ENCODE measurements at places on chromosomes 1 and 21.

- H3K27me3 ChIP-seq: no peaks in the 10 kb centered on the region
- H3K27ac ChIP-seq: peak overlapping the region; percentile 78
- H3K4me1 ChIP-seq: no peaks in the 10 kb centered on the region
- no peaks in the 10 kb centered on the region for H3K36me3 ChIP-seq
- peak overlapping the region; percentile 71 for H3K4me3 ChIP-seq
Observed at GRCh38 chr21:28991861-28992525, 684 bp downstream of the LTN1 start.

DNA sequence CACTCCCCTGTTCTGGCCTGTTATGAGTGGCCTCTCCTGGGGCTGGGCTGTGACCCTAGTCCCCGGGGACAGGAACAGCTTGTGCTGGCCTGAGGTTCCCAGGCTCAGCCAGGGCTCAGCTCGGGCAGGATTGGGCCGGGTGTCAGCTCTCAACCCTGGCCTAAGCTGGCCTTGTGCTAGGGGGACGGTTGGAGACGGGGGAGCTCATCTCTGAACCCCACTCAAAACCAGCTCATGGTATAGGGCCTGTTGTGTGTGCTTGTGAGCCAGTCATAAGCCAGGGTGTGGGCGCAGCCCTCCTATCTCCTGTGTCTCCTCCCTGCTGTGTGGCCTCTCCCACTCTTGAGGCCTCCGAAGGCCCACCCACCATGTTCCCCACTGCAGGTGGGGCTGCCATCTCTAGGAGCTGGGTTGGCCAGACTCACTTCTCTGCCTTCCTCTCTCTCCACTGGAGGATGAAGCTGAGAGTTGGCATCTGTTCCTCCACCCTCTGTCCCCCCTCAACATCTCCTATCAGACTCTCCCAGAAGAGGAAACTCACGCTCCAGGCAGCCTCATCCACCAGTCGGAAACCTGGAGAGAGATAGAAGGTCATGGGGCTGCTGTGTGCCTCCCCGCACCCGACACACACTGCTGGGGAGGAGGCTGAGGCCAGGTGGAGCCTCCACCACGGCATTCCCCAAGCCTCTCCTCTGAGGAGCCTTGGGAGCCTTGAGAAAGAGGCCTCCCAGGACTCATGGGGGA is 1.4 kb downstream of the PEAR1 start:
- H3K27ac ChIP-seq: peak overlapping the region; percentile 23
- H3K4me3 ChIP-seq: no peak overlapping the region
- H3K36me3 ChIP-seq: no peaks in the 10 kb centered on the region
- DNase-seq: no peak

- H3K4me3 ChIP-seq: no peak overlapping the region
- no peak for DNase-seq
- no peaks in the 10 kb centered on the region for H3K27me3 ChIP-seq
- H3K27ac ChIP-seq: no peak overlapping the region
- H3K36me3 ChIP-seq: no peaks in the 10 kb centered on the region
Observed at GRCh38 chr1:153428073-153428638, 11.8 kb downstream of the S100A7A start.

- H3K36me3 ChIP-seq: no peaks in the 10 kb centered on the region
- peaks cover 2% of the 10 kb centered on the region for H3K4me1 ChIP-seq
- no peaks in the 10 kb centered on the region for H3K27me3 ChIP-seq
- DNase-seq: peak; percentile 9
Observed at GRCh38 chr1:244365809-244366208, 85.9 kb downstream of the ADSS2 start.

DNA sequence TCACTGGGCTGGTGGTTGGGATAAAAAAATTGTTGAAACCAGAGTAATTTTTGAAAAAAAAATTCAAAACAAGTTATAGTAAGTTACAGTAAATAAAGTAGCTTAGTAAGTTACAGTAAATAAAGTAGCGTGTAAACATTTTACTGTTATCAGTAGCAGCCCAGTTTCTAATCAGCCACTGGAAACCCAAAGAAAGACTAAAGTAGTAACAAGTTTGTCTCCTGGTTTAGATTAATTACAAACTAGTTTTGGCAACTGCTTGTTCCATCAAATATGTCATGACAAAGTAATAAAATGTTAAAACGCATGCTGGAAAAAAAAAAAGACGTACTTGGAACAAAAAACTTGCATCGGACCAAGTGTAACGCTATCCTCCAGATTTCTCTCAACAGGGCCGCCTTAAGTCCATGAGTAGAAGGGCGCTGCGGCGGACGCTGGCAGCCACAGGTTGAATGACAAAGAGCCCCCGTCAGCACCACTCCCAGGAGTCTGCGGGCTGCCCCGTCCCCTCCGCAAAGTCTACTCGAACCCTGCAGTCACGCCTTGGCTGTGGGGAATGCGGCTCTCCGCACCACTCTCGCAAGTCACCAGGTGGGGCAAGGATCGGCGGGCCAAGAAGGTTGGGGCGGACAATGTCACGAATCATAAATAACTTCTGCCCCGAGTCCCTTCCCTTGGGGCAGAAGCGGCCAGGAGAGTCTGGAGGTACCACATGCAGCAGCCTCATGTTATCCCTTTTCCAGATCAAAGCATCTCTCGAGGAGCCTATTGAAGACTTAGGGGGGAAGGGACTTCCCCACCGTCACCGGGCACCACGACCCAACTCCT is 837 bp downstream of the SLC16A1 start:
- no peaks in the 10 kb centered on the region for H3K27me3 ChIP-seq
- peak overlapping the region; percentile 56 for H3K4me3 ChIP-seq
- H3K27ac ChIP-seq: peak overlapping the region; percentile 71

- no peaks in the 10 kb centered on the region for H3K27me3 ChIP-seq
- no peak overlapping the region for H3K27ac ChIP-seq
- H3K36me3 ChIP-seq: peaks cover 2% of the 10 kb centered on the region
- DNase-seq: no peak
- H3K4me1 ChIP-seq: no peaks in the 10 kb centered on the region
- no peak overlapping the region for H3K4me3 ChIP-seq
Observed at GRCh38 chr1:174165471-174166137, 6.3 kb downstream of the RABGAP1L start.
